ENCODE measurements at places on chromosomes 5 and 9. TPM values are rescaled to one million over a fixed set of nuclear protein-coding genes. Genes with fewer than 3 reads are reported as not detected.

Gene UQCRQ
- total RNA-seq, result 85.7 TPM

Gene TSSK1B
- 1.2 TPM for total RNA-seq

Gene TNPO1
- 187 TPM for total RNA-seq

Gene PCDHA6
- 0.95 TPM for total RNA-seq

Gene KIF3A
- total RNA-seq, result 17.6 TPM

Gene HAND1
- 0.63 TPM for total RNA-seq

Gene GFPT2
- 14.9 TPM for total RNA-seq

Gene PAPPA
- total RNA-seq, result 5.9 TPM

Gene PCDHA12
- 0.90 TPM for total RNA-seq

Gene SLC46A2
- total RNA-seq, result 3.1 TPM

Gene PCDHA9
- 0.90 TPM for total RNA-seq

Gene SEC24A
- total RNA-seq, result 52.7 TPM

Gene DIRAS2
- total RNA-seq, result 2.2 TPM
